Activated CD4-positive, alpha-beta T cell treated with anti-CD3 and anti-CD28 coated beads, Interleukin-2, Interleukin-6, amounts not matched to agents 100 ng/mL and 50 ng/mL, durations not matched to agents 16 hours and 8 hours (primary cell): ENCODE measurements at places on chromosomes 4 and X.

DNA sequence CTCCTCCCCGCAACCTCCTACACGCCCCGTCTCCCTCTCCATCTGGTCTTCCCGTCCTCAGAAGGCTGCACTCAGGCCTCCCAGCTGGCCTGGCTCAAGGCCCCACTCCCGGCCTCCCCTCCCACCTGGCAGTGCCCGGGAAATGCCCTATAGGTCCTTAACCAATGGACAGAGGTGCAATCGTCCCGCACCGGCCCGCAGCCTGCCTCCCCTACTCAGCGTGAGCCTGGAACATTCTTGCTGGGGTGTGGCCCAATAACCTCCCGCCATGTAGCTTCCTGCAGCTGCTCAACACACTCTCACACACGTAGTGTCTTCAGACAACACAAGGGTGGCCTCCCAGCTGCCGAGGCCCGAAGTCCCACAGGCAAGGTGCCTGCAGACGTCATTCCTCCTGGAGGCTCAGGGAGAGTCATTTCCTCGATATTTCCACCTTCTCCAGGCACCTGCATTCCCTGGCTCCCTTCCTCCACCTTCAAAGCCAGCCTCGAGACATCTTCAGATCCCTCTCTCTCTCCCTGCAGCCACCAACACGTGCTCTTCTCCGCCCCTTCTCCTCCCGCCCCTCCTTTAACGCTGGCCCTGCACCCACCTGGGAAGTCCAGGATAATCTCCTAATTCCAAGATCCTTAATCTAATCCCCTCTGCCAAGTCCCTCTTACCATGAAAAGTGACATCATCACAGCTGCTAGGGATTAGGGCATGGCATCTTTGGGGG is 56.2 kb downstream of the ADRA2C start:
- DNase-seq, result no peak

GRCh38 chr4:34010751-34011519 is 2233.4 kb downstream of the ARAP2 start:
- no peak for DNase-seq

- DNase-seq, result no peak
These were observed 10.4 kb downstream of the HAUS7 start for GRCh38 chrX:153459986-153460385.

- no peak for DNase-seq
These were observed 65.7 kb upstream of the FGF13 start for GRCh38 chrX:138777230-138777629.

- DNase-seq, result no peak
These were observed 60.2 kb upstream of the HPGD start for GRCh38 chr4:174582463-174582862.

GRCh38 chr4:119597377-119597776 is 31.2 kb downstream of the PDE5A start:
- no peak for DNase-seq

DNA sequence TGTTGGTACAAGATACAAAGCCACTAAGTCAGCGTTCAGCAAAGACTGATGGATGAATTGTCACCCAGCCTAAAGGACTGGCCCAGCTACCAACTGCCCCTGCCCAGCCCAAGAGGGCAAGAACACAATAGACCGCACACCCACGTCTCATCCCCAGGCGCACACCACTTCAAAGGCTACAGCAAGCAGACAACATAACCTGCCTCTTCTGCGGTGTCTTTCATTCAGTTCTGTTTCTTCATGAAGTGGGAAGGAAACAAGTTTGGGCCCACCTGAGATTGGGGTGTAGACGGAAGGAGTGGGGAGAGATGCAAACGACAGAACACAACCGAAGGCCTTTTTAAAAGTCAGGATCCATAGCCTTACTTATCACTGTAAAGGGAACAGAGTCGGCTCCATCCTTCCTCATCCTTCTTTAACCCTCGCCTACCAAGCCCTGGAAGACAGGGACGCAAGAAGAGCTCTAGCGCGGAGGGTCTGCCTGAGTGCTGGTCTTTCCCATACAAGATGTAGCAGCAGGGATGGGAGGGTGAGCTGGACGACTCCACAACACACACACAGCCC is 691 bp downstream of the SCARB2 start:
- DNase-seq, result peak; percentile 22

- DNase-seq, result peak; percentile 48
These were observed 34.5 kb downstream of the ABCE1 start for GRCh38 chr4:145132511-145133098.

- no peak for DNase-seq
These were observed 190.5 kb downstream of the CCNG2 start for GRCh38 chr4:77347351-77347966.

DNA sequence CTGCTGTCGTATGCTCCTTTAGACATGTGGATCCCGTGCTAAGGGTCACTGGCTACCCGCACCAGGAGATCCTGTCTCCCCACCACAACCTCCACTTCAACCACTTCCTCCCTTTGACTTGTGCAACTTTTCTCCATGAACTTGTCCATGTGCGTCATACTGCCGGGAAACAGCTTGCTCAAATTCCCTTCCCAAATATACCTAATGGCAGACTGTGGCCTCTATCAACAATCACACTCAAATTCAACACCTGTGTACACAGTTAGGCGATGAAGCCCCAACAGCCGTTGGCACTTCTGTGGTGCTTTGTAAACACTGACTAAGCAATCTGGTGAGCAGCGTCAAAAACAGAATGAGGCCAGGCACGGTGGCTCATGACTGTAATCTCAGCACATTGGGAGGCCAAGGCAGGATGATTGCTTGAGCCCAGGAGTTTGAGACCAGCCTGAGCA is 49.5 kb downstream of the CD99L2 start:
- peak; percentile 48 for DNase-seq

GRCh38 chr4:13244444-13244843 is 239.7 kb downstream of the RAB28 start:
- DNase-seq, result no peak

GRCh38 chrX:11678158-11678557 is 12.4 kb upstream of the ARHGAP6 start:
- no peak for DNase-seq

GRCh38 chr4:7139167-7139982 is 53.0 kb upstream of the SORCS2 start:
- no peak for DNase-seq

GRCh38 chrX:48541140-48541814 is 1.8 kb downstream of the TBC1D25 start:
- no peak for DNase-seq

GRCh38 chr4:140808256-140808655 is 52.1 kb upstream of the TBC1D9 start:
- no peak for DNase-seq

GRCh38 chr4:78386679-78387078 is 164.9 kb upstream of the ANXA3 start:
- DNase-seq, result no peak

- DNase-seq, result peak; percentile 61
These were observed 151.8 kb downstream of the SLC7A11 start for GRCh38 chr4:138090150-138090917.

DNA sequence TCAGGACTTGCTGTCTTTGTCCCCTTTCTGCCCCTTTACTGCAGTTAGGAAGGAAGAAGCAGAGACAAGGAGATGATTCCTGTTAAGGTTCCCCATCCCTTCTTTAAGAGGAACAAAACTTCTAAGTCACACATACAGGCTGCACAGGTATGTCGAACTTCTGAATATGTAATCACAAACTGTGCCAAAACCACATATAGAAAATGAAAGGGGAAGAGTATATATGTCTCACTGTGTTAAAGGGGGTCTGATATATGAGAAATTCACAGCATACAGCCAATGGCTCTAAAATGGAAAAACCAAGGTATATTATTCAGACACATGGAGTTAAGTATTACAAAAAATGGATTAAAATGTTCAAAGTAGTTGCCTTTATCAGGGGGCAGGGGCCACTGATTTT is 11.7 kb downstream of the CFAP97 start:
- DNase-seq, result no peak

DNA sequence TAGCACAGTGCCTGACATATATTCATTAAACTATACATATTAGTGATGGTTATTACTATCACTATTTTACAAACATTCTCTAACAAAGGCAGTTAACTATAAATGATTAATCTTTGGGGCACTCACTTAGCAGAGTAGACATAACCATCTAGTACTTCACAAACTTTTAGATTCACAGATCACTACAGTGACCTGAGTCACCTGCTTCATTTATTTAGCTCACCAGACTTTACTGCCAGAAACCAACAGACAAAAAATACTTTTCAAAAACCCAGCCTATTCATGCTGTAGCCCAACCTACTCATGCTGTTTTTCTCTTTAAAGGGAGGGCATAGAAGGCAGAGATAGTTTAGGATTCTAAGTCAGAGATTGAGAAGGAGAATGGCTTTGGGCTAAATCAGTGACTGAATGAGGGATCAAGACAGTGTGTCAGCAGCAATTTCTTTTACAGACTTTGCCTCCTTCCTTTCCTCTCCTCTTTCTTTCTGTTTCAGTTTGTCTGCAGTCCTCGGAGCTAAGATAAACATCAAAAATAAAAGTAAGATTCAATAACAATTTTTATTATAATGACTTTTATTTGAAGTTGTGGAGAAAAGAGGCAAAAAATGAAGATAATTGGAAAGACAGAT is 34.7 kb upstream of the PDE5A start:
- no peak for DNase-seq

DNA sequence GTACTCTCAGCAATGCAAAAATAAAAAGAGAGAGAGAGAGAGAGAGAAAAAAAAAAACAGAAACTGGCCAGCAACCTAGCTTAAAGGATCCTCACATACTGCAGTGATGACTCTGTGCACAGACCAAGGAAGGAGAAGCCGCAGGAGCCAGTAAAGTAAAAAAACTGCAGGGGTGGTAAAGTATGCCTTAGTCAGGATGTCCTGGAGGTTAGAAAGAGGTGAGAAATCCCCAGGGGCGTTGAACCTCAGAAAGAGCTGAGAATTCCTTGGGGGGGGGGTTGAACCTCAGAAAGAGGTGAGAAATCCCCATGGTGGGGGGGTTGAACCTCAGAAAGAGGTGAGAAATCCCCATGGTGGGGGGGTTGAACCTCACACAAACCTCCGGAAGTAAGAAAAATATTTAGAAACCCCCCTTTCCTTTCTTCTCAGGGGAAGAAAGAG is 48.0 kb downstream of the MAGEA9 start:
- DNase-seq, result peak; percentile 49

DNA sequence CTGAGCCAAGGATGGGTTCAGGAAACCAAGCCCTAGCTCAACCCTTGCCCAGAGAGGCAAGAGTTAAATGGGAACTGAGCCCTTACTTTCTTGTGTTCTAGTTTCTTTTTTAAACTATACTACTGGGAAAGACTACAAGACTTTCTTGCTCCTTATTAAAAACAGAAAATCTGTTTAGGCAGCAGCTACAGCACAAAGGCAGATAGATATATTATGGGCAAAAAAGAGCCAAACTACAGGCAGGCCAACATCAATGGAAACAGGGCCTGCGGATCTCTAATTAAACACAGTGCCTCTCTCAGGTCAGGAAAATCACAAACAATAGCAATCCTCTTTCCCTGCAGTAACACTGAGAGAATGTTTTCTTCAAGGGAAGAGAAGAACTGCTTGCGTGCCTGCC is 226.0 kb downstream of the LDB2 start:
- no peak for DNase-seq

- no peak for DNase-seq
These were observed 410.7 kb downstream of the CENPC start for GRCh38 chr4:67134616-67135015.

DNA sequence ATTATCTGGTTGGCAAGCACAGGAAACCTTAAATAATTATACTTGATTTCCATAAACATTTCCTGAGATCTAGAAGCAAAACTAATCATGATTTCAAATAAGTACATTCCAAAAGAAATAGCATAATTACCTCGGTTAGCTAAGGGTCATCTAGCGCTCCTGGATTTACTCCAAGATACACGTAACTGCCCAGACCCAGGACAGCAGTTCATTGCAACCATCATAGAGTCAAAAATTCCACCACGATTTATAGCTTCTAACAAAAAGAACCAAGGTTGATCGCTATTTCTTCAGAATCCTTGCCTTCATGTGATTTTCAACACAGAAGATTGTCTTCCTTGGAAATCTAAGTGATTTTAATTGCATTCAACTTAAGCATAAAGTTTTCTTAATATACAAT is 1235.5 kb upstream of the TENM3 start:
- DNase-seq, result no peak

DNA sequence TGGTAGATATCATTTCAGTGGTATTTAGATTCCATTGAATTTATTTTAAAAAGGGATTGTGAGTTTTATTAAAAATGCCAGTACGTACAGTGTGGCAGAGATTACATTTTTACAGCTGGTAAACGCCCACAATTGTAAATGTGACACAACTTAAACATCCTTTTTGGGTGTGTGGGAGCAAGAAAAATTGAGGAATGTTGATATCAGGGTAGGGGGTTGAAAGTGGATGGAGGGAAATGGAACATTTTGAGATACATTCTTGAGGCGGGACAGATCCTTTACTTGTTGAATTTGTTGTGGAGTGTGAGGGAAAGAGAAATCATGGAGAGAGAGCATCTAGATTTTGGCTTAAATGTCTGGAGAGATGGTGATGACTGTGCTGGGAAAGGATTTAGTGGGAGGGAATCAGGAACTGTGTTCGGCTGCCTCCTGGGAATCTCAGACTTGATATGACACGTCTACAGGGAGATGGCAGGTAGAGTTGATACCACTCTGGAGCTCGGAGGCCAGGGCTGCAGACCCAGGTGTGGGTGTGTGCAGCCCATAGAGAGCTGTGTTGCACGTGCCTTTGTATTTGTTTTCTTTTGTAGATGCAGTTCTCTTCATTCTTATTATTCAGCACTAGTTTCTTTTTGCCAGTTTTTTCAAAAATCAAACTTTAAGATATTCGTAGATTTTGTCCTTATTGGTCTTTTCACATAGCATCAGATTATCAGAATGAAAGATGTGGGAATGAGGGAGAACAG is 10.8 kb downstream of the TMEM131L start:
- DNase-seq, result no peak

- no peak for DNase-seq
These were observed 241.2 kb downstream of the BCOR start for GRCh38 chrX:39856472-39857121.

DNA sequence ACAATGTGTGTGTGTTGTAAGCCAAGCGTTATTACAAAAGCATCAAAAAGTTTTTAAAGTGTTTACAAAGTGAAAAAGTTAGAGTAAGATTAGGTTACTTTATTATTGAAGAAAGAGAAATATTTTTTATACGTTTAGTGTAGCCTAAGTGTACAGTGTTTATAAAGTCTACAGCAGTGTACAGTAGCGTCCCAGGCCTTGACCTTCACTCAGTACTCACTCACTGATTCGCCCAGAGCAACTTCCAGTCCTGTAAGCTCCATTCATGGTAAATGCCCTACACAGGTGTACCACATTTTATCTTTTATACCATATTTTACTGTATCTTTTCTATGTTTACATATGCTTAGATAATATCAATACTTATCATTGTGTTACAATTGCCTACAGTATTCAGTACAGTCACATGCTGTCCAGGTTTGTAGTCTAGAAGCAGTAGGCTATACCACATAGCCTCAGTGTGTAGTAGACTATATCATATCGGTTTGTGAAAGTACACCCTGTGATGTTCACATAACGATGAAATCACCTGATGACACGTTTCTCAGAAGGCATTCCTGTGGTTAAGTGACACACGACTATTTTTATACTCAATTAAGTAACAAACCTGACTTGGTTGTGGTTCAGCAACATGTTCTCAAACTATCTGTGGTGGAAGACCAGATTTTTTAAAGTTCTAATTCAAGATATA is 152.0 kb upstream of the EDNRA start:
- DNase-seq, result no peak

GRCh38 chr4:40205259-40206198 is 8.7 kb downstream of the RHOH start:
- peak; percentile 77 for DNase-seq

GRCh38 chr4:150381609-150382008 is 200.3 kb upstream of the MAB21L2 start:
- DNase-seq, result no peak
